ENCODE measurements at places on chromosomes 5 and 9. TPM values are rescaled to one million over a fixed set of nuclear protein-coding genes. Genes with fewer than 3 reads are reported as not detected.

CSF1R gene
- total RNA-seq = not detected

WWC1 gene
- total RNA-seq = 0.35 TPM

ENHO gene
- total RNA-seq = not detected

ARID3C gene
- not detected for total RNA-seq

CARD6 gene
- total RNA-seq = 4.3 TPM

RPL12 gene
- 1,874 TPM for total RNA-seq

IFNA5 gene
- not detected for total RNA-seq

FABP6 gene
- not detected for total RNA-seq

MUSK gene
- total RNA-seq = not detected

CD180 gene
- 0.48 TPM for total RNA-seq

PCDHGB5 gene
- 0.08 TPM for total RNA-seq

IGFBPL1 gene
- not detected for total RNA-seq

All from activated naive CD4-positive, alpha-beta T cell treated with anti-CD3 and anti-CD28 coated beads, Interleukin-2, amount 10 ng/mL, durations not matched to agents 5 hours and 36 hours (primary cell).